Stimulated activated CD4-positive, alpha-beta T cell treated with anti-CD3 and anti-CD28 coated beads, Interleukin-12 subunit alpha, Interleukin-12 subunit beta, amount 100 ng/mL, for 48 hours (primary cell): ENCODE measurements at places on chromosomes 16 and 17.

DNA sequence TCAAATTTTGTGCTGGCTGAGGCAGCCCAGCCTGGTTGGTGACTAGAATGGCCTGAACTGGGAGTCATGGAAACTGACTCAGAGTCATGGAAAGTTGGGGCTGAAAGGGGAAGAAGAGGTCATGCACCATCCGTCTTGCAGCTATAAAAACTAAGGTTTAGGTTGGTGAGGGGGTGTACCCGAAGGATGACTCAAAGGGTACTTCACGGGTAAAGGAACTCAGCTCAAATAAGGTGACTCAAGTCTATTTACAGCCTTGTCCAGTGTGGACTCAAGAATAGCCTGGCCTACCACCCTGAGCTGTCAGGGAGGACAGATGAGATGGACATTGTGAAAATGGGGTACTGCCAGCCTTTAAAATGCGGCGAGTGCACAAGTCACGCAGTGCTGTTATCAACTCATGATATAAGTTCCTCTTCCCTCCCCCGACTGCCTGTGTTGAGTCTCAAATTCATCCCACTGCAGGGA is 18.6 kb downstream of the CD300LB start:
- peak; percentile 44 for DNase-seq

GRCh38 chr17:82236142-82236971 is 7.5 kb downstream of the SLC16A3 start:
- peak; percentile 58 for DNase-seq

GRCh38 chr16:81940781-81941560 is 70.3 kb downstream of the SDR42E1 start:
- DNase-seq: no peak

DNA sequence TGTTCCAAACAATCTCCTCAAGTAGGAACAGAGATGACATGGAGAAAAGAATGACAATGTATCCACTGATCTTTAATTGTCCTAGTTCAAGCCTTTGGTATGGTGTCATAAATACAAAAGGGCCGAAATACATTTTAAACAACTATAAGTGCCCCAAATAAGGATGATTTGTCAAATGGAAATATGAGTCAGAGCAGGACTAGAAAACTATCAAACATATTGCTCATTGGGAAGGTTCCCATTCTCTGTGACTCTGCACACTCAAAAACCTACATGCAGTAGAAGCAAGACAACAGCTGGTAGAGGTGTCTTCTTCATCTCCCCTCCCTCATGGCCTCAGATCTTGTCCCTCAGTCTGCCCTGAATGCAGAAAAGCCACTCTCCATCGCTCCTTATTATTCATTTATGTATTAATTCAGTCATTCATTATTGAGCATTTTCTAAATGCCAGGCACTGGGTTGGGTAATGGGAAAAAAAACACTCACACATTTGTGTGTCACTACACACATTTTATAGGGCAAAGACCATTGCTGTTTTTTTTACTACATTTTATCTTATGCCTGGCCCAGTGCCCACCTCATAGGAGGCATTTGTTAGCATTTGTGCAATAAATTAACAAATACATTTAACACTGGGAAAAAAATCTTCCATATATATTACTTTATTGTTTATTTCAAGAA is 10.1 kb downstream of the CA10 start:
- no peak for DNase-seq

- no peak for DNase-seq
Observed at GRCh38 chr17:18045691-18046350, 6.6 kb downstream of the GID4 start.

DNA sequence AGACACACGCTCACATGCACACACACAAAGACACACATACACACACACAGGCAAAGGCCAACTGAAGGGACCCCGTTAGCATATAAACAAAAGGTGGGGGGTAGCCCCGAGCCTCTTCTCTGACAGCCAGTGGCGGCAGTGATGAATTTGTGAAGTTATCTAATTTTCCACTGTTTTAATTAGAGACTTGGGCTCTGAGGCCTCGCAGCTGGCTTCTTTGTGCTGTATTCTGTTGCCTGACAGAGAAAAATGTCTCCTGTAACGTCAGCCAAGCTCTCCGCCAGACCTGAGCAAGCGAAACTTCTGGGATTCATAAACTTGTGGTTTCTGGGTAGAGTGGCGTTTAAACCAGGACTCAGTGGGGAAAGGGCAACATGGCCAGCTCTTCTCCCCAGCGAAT is 113.9 kb upstream of the FOXF1 start:
- DNase-seq: no peak

DNA sequence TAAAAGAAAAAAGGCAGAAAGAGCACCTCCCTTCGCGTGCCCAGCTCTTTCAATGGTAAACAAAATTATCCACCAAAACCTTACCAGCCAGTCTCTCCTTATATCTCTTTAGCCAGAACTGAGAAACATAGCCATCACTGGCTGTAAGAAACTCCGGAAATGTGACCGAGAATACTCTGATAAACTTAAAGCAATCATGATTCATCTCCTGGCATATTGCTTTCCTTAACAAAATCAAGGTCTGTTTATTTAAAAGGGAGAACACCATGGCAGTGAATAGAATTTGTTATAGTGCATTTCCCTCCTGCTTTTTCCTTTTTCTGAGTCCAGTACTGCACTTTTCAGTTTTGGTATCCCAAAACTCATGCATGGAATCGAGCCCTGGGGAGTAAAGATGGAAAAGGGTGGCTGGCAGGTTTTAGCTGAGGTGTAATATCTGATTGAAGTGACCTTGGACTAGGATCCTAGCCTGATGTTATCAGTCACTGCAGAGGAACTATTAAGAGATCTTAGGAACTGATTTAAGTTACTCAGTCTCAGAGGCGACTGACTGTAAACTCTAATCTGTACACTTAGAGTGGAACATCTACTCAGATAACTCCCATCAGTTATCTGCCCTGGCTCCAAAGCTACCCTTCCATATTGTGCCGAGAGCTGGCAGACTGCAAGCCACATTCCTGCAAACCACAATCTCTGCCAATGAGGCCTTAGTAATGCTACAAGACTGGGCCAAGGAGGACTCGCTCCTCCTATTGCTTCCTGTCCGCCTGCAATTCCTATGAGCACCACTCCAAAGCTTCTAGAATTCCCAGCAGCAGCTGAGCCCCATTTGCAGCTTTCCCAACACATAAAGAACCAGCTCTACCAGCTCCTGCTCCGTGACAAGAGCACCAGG is 7.4 kb upstream of the COX10 start:
- no peak for DNase-seq

- DNase-seq: no peak
Observed at GRCh38 chr16:1548727-1549126, 15.3 kb downstream of the TMEM204 start.

- no peak for DNase-seq
Observed at GRCh38 chr16:72481419-72481818, 309.5 kb upstream of the PMFBP1 start.

DNA sequence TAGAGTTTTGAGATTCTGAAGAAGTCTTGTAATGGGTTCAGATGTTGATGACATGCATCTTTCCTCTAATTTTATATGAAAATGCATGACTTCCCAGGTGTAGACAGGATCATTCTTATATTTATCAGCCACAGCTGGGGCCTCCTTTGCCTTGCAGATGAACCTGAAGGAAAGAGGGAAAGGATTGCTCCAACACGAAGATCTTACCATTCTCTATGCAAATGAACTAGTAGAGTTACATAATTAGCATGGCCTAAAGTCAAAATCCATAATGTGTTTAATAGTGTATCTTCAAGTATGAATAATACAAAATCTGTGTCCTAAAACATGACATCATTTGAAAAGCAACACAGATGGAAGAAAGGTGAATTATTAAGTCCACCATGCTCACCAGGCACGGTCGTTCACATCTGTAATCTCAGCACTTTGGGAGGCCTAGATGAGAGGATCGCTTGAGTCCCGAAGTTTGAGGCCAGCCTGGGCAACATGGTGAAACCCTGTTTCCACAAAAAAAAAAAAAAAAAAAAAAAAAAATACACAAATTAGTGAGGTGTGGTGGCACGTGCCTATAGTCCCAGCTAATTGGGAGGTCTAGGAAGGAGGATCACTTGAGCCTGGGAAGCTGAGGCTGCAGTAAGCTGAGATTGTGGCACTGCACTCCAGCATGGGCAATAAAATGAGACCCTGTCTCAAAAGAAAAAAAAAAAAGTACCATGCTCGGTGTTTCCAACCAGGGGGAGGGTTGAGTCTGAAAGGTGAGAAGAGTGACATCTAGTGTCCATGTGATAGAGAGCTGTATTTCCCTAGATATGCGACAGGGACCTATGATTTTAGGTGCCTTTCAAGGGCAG is 6.3 kb downstream of the VWA3A start:
- DNase-seq: no peak

DNA sequence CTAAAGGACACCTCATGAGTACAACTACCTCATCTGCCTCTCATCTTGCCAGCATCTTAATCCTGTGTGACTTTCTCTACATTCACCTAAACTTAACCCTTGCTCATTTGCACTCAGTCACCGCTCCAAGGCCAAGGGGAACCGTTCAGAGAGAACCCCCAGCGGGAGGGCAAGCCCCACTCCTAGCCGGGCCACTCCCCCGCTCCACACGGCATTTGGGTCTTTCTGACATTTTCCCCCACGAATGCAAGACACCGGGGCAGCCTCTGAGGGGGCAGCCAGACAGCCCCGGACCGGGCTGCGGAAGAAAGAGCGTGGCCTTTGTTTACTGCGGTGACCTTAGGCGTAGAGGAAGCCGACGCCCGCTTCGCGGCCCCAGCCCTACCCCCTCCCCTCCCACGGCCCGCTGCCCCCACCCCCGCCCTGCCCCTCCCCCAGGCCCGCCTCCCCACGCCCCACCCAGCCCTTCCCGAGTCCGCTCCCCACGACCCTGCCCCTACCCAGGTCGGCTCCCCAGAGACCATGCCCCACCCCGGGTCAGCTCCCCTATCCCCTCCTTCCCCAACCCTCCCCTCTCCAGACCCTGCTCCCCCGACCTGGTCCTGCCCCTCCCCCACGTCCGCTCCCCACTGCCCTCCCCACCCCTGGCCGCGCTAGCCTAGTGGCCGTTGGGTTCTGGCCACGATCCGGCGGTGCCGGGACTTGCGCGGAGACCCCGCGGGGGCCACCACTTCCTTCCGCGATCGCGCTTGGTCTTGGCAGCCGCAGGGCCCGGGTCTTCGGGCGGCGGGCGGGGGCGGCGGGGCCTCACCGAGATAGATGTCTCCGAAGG is 789 bp downstream of the CSNK1D start:
- no peak for DNase-seq

- no peak for DNase-seq
Observed at GRCh38 chr16:68093816-68094613, 8.8 kb downstream of the NFATC3 start.

- no peak for DNase-seq
Observed at GRCh38 chr17:81391293-81391935, 3.8 kb upstream of the BAHCC1 start.

DNA sequence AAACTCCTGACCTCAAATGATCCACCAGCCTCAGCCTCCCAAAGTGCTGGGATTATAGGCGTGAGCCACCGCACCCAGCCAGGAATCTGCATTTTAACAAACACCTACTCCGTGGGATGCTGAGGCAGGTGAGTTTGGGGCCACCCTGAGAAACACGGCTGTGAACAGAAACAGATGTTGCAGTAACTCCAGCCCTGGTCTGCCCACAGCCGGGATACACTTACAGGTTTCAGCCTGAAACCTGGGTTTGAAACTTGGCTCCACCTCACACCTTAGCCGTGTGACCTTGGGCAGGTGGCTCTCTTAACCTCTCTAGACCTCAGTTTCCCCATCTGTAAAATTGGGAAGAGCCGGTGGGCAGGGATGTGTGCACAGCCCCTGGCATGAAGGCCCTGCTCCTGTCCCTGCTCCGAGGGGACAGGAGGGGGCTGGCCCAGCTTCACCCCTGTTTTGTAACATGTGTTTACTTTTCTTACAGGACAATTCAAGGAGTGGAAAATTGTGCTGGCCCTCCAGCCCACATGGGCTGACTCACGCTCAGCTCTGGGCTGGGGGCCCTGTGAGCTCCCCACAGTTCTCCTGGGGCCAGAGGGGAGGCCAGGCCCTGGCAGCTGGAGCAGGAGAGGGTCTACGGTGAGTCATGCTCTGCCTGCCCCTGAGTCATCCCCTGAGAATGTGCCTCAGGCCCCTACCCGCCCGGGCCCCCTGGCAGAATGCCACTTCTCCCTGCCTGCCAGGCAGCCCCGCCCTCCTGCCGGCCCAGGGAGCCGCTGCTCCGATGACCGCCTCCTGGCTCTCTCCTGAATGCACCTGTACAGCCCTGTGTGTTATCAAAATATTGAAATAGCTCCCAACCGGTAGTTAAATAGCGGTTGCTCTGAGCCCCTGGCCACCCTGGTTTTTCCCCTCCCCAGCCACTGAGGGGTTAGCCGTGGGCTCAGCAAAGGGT is 7.7 kb upstream of the PPL start:
- no peak for DNase-seq
